Upper lobe of right lung (tissue), 1 donor: ENCODE measurements at places on chromosomes 13 and 19. TPM values are rescaled to one million over a fixed set of nuclear protein-coding genes. Genes with fewer than 3 reads are reported as not detected.
A peak's percentile ranks its signal among the peaks of the same experiment; 100 is the strongest.

DNA sequence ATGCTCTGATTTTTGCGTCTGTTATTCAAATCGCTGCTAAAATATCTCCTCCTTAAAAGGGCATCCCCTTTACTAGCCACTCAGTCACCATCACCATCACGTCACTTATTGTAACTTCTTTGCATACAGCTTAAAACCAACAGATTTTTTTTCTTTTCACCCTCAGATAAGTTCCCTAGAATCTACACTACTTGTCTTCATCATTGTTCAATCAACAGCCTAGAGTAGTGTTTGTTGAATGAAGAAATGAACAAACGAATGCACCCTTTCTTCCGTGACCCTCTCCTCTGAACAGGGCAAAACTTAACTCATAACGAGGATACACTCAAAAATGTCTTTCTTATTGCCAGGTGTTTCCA, 1.1 kb upstream of the AKAP11 start:
- peak overlapping the region; percentile 91 for H3K27ac ChIP-seq
- H3K36me3 ChIP-seq: no peaks in the 10 kb centered on the region
- H3K4me3 ChIP-seq: peak overlapping the region; percentile 84
- DNase-seq: no peak
- H3K27me3 ChIP-seq: no peaks in the 10 kb centered on the region
- H3K4me1 ChIP-seq: peaks cover 24% of the 10 kb centered on the region

DNA sequence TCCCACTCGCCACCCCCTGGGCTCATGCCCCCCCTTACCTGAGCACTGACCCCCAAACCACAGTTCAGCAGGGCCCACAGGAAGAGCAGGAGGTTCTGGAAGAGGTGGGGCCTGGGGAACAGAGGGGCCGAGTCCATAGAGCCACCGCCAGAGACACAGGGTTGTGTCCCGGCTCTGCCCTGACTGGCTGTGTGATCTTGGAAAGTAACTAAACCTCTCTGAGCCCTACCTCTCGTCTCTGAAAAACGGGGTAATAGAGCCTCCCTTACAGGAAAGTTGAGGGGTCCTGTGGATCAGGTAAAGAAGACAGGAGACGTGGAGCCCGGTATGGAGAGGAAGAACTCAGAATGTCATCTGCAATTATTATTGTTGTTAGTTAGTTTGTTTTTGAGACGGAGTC, 2.0 kb downstream of the ADAMTSL5 start:
- no peak overlapping the region for H3K4me3 ChIP-seq
- no peak overlapping the region for H3K27ac ChIP-seq
- no peak for DNase-seq
- peaks cover 10% of the 10 kb centered on the region for H3K4me1 ChIP-seq

DNA sequence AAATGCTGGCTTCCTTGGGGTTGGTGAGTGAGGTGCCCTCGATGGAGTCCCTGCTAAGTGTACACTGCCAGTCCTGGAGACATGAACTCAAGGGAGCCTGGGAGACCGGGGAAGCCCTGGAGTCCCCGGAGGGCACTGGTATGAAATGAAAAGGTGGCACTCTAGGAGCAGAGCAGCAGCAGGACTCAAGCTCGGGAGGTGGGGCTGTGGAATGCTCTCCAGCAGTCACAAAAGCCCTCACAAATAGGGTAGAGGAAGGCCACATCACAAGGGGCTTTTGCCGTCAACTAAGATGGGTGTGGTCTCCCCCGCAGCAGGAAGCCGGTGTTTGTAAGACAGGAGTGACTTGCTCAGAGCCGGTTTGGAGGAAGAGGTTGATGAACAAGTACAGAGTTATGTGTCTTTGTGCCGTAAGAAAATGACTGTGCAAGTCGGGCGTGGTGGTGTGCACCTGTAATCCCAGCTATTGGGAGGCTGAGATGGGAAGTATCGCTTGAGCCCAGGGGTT, 19.3 kb downstream of the CCNE1 start:
- H3K27ac ChIP-seq: no peak overlapping the region
- H3K4me3 ChIP-seq: no peak overlapping the region
- DNase-seq: peak; percentile 49
- no peaks in the 10 kb centered on the region for H3K4me1 ChIP-seq

TINCR gene
- 5.6 TPM for total RNA-seq

DNA sequence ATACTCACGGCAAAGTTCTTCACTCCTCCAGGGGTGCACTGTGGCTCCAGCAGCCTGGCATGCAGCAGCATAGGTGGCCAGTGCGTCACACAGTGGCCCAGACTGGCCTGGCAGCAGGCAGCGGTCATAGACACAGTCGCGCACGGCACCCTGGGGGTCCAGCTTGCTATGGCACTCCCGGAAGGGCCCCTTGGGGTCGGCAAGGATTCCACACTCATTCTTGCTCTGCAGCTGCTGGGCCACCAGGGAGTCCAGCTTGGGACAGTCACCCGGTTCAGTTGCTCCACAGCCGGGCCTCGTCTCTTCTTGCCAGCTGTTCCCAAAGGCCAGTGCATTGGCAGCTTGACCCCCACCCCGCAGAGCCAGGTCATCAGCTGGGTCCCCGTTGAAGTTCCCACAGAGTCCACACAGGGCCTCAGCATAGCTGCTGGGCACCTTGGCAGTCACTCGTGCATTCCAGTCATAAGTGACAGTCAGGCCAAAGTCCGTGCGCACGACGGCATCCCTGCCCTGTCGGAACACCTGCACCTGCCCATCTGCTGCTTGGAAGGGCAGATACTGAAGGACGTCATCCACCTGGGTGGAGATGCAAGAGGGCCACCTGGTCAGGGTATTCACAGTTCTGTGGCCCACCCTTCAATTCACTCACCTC, 20.6 kb downstream of the FCGBP start:
- H3K27ac ChIP-seq: no peak overlapping the region
- H3K36me3 ChIP-seq: no peaks in the 10 kb centered on the region
- no peaks in the 10 kb centered on the region for H3K4me1 ChIP-seq
- peak; percentile 51 for DNase-seq
- H3K4me3 ChIP-seq: no peak overlapping the region

SLC7A10 gene
- total RNA-seq: 1.1 TPM

C19orf47 gene
- total RNA-seq: 16.1 TPM

ELSPBP1 gene
- total RNA-seq: not detected

PABPC3 gene
- total RNA-seq: 0.12 TPM

LHB gene
- not detected for total RNA-seq

SYCN gene
- not detected for total RNA-seq

PSG4 gene
- not detected for total RNA-seq

DNA sequence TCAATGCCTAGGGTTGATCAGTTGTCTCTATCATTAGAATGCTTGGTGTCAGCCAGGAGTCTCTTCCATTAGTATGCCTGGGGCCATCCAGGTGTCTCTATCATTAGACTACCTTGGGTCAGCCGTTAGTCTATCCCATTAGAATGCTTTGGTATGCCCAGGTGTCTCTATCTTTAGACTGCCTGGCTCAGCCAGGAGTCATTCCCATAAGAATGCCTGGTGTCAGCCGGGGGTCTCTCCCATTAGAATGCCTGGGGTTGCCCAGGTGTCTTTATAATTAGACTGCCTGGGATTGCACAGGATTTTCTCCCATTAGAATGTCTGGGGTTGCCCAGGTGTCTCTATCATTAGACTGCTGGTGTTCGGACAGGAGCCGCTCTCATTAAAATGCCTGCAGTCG, 1442.9 kb downstream of the UQCRFS1 start:
- no peak overlapping the region for H3K27ac ChIP-seq
- DNase-seq: no peak
- H3K36me3 ChIP-seq: no peaks in the 10 kb centered on the region

DNA sequence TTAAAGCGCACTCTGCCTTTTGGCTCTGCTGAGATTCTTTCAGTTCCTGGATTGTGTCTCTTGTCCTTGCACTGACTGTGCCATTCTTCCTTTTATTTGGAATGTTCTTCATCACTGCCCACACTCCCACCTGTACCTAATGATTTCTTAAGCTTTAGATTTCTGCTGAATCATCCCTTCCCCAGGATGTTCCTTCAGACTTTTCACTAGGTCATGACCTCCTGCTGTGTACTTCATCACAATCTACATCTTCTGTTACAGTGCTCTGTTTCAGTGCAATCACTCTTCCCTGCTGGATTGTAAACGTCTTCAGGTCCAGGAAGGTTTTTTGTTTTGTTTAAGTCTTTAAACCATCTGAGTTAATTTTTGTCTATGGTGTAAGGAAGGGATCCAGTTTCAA, 281.0 kb downstream of the ATP8A2 start:
- no peaks in the 10 kb centered on the region for H3K4me1 ChIP-seq
- no peak overlapping the region for H3K27ac ChIP-seq
- no peak overlapping the region for H3K4me3 ChIP-seq
- no peaks in the 10 kb centered on the region for H3K27me3 ChIP-seq
- H3K36me3 ChIP-seq: no peaks in the 10 kb centered on the region

- peaks cover 3% of the 10 kb centered on the region for H3K4me1 ChIP-seq
- H3K36me3 ChIP-seq: no peaks in the 10 kb centered on the region
- no peak overlapping the region for H3K4me3 ChIP-seq
- DNase-seq: no peak
Observed at GRCh38 chr19:45539459-45539858, 32.2 kb downstream of the VASP start.

DNA sequence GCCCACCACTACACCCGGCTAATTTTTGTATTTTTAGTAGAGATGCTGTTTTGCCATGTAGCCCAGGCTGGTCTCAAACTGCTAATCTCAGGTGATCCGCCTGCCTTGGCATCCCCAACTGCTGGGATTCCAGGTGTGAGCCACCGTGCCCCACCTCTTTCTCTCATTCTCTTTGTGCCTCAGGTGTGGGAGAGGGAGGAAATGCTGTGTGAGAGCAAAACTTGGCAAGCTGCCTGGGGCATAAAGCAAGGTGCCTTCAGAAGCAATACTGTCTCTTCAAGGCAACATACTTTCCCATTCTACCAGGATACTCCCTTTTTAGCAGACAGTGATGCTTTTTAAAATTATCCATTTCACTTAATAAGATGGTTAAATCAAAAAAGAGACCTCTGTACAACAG, 53.2 kb upstream of the RFC3 start:
- no peaks in the 10 kb centered on the region for H3K36me3 ChIP-seq
- no peaks in the 10 kb centered on the region for H3K4me1 ChIP-seq
- H3K4me3 ChIP-seq: no peak overlapping the region
- no peaks in the 10 kb centered on the region for H3K27me3 ChIP-seq

RFPL4AL1 gene
- not detected for total RNA-seq

DNA sequence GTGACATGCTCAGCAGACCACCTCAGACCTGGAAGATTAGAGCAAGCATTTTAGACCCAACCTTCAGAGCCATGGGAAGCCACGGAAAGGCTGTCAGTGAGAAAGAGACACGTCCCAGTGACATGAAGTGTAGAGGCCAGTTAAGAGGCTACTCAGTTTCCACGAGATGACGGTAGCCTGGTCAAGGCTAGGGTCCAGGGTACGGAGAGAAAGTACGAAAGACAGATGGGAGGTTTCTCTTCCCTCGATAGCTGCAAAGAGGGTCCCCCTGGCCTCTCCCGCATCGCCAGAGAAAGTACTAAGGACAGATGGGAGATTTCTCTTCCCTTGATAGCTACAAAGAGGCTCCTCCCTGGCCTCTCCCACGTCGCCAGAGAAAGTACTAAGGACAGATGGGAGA, 8.6 kb downstream of the ZSCAN5A start:
- no peaks in the 10 kb centered on the region for H3K27me3 ChIP-seq
- H3K36me3 ChIP-seq: no peaks in the 10 kb centered on the region
- DNase-seq: no peak
- peaks cover 6% of the 10 kb centered on the region for H3K4me1 ChIP-seq
- peak overlapping the region; percentile 81 for H3K27ac ChIP-seq

DNA sequence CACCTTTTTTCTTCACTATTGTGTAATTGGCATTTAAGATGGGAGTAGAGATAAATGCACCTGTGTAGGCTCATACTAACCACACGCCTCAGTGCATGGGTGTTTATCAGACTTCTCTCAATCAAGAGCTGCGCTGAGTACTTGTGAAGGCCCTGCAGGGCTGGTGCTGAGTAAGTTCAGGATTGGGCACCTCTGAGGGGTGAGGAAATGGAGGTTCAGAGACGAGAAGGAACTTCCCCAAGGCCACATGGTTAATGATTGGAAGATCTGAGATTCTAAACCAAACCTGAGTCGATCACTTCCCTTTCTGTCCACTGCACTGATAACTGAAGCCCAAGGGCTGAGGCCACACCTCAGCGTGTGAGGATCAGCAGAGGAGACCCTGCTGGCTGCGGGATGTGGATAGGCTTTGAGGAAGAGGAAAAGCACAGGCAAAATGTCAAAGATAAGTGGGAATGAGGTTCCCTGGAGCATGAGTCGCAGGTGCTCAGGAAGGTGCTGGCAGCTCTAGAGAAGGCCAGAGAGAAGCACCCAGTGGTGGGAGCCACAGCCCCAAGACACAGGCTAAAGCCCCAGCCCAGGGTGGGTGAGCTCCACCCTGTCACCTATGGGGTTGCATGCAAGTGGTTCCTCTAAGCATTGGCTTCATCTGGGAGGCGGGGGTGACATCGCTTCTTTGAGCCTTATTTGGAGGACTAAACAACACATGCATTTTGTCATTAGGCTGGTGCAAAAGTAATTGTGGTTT, 32.3 kb upstream of the GJB6 start:
- H3K4me1 ChIP-seq: no peaks in the 10 kb centered on the region
- no peak for DNase-seq
- H3K36me3 ChIP-seq: no peaks in the 10 kb centered on the region
- no peak overlapping the region for H3K27ac ChIP-seq
- H3K27me3 ChIP-seq: no peaks in the 10 kb centered on the region
- H3K4me3 ChIP-seq: no peak overlapping the region

BORA gene
- 3.0 TPM for total RNA-seq

DNA sequence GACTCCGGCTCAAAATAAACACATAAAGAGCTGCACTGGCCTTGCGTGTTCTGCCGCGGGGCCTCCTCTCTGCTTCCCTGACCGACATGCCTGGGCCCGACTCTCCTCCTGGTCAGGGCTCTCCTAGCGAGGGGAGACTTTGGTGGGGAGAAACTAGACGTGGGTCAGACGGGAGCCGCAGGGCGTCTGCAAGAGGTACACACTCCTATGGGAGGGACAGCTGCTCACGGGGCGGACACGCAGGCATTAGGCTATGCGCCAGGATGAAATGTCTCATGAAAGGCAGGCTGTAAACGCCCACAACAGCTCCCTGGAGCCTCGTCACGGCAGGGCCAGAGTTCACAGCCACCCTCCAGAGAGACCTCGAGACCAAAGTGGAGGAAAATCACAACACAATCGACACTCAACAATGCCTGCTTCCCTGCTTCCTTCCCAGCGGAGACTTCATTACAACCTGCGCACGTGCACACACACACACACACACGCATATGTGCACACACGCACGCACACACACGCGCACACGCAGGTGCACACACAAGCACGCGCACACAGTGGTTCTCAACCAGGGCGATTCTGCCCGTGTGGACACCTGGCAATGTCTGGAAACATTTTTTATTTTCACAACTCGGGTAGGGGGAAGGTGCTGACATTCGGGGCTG, 5.8 kb downstream of the SLC39A3 start:
- no peak for DNase-seq
- H3K27ac ChIP-seq: no peak overlapping the region
- no peaks in the 10 kb centered on the region for H3K27me3 ChIP-seq
